ENCODE measurements at places on chromosomes 7 and 10.
A peak's percentile ranks its signal among the peaks of the same experiment; 100 is the strongest.

GRCh38 chr10:132836832-132837540 lies 51.0 kb upstream of the NKX6-2 start:
- peak; percentile 55 for DNase-seq

GRCh38 chr10:29859521-29860130 lies 199.8 kb downstream of the JCAD start:
- no peak for DNase-seq

DNA sequence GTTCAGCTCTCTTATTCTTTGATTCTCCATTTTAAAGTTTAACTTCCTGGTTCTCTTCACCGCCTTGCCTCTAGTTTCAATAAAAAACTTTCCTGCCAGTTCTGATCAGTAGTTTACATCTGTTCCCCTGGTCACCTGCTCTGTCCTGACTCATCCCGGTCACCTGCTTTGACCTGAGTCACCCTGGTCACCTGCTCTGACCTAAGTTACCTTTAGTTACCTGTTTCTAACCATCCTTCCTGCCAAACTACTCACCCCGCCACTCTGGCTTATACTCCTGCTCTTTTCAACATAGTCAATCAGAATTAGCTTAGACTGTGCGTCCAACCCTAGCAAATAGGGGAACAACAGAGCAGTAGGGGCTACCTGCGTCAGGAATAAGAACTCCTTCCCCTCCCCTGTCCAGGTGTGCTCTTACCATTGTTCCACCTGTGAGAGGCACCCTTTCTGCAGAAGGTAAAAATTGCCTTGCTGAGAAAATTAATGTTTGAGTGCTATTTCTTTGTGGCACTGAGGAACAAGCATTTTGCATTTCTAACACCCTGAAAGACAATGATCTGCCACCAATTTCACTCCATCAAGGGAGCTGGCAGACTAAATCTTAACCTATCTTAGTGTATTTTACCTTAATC lies 263.6 kb downstream of the DOCK4 start:
- no peak for DNase-seq

DNA sequence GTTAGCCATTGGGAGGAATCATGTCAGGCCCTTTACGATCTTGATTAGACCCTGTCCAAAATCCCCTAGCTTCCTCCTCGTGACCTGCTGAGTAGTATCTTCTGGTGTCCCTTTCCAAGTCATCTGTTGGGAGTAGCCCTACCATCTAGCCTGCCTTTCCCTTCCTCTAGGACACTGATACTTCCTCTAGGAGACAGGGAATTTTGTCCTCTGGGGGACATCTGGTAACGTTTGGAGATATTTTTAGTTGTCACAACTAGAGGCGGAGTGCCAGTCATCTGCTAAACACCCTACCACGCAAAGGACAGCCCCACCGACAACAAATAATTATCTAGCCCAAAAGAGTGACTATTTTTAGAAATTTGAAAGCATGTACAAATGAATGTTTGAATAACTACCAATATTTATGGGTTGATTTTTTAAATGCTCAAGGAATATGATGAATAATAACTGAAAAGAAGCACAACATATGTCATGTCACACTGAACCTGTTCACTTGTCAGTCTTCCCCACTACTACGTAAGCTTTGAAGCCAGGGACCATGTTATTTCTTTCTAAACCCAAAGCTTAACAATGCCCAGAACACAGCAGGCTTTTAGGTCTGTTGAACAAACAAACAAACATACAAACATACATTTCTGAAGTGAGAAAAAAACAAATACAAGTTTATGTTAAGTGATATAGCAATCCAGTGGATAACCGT lies 105.9 kb downstream of the ARHGAP12 start:
- no peak for DNase-seq

DNA sequence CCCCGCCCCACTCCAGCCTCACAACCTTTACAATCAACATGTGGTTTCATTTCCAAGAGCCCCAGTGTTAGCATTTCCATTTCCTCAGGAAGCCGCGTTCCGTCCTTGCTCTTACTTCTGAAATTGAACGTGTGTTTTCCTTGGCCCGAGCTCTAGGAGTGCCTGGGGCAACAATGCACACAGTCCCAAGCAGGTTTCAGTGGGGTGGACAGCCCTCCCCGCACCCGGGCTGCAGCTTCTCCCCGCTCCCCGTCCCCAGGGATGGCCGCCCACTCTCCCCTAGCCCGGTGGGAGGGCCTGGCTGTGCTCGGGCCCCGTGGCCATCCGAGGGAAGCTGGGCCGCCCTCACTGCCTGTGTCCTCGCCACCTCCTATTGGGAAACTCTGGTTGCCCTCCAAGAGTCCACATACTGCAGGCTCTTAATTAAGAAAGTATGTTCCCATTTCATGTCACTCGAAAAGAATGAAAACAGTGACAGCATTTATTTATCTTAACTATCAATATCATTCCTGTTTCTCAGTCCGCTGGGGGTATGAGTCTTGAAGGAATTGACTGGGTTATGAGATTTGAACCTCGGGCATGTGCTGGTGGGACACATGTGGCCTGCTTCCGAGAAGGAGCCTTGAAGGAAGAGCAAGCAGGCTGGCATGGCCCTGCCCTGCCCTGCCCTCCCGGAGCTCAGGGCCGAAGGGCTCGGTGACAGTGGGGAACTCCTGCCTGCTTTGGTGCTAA lies 163.8 kb downstream of the GRK5 start:
- peak; percentile 69 for DNase-seq

- DNase-seq, result no peak
Observed at GRCh38 chr10:119183664-119184412, 5.2 kb upstream of the PRDX3 start.

DNA sequence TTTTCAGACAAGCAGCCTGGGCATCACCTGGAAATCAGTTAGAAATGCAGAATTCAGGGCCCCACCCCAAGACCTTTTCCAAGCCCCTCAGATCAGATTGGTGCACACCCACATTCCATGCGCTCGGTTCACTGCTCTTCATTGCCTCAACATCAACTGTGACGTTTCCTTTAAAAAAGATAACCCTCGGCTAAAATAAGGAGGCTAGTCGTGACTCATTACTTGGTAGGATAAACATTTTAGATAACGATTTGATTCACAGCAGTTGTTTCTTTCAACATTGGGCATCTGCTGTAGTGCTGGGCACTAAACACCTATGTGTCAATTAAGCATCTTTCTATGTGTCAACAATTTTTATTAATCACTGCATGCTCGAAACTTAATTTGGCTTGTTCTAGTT lies 191.1 kb upstream of the LRGUK start:
- DNase-seq, result no peak

DNA sequence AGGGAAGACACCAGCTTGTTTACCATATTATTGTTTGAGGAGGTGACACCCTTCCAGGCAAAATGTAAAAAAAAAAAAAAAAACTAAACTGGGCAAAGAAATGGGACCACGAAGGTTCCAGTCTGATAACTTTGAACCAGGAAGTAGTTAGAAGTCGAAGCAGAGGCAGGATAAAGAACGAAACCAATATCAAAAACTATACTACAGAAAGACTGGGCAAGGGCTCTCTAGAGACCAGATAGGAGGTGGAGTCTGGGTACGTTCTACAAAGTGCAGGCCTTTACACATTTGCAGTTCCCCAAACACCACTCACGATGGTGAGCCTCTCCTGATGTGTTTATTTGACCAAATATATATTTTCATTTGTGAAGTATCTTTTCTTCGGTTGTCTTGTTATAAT lies 125.7 kb upstream of the CDK1 start:
- DNase-seq, result no peak

DNA sequence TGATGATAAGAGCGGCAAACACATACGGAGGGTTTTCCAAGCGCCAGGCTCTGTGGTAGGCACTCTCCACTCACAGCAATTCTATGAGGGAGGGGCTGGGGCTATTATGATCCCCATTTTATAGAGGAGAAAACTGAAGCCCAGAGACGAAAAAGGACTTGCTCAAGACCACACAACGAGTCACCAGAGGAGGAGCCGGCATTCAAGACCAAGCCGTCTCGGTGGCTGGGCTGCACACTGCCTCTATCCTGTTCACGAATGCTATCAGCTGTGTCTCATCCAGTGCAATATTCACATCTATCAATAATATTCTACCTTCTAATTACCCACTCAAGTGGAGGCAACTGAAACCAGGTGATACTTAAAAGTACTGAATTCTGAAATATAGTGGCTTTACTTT lies 67.8 kb upstream of the NMT2 start:
- no peak for DNase-seq

DNA sequence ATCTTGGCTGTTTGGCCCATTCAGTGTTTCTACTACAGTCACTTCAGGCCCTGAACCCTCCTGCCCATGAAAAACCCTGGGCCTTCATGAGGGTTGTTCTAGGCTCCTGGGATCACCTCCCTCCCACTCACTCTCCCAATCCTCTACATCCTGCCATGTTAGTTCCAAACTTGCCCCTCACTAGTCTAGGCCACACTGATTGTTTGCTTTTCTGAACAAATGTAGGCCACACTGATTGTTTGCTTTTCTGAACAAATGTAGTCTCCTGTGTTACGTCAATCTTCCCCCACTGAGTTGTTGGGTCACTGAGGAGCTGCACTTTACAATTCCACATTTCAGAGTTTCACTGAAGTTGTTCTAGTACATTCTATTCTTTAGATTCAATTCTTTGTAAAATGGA lies 5.3 kb upstream of the ALDH18A1 start:
- DNase-seq, result no peak

Measured in femur (tissue), 1 donor.